ENCODE measurements at places on chromosomes 5 and 9. TPM values are rescaled to one million over a fixed set of nuclear protein-coding genes. Genes with fewer than 3 reads are reported as not detected.

GRCh38 chr9:93949694-93950449 lies 5.3 kb downstream of the BARX1 start:
- DNase-seq = no peak

- DNase-seq = no peak
These were observed 4.1 kb downstream of the KIF4B start for GRCh38 chr5:155017610-155018009.

DNA sequence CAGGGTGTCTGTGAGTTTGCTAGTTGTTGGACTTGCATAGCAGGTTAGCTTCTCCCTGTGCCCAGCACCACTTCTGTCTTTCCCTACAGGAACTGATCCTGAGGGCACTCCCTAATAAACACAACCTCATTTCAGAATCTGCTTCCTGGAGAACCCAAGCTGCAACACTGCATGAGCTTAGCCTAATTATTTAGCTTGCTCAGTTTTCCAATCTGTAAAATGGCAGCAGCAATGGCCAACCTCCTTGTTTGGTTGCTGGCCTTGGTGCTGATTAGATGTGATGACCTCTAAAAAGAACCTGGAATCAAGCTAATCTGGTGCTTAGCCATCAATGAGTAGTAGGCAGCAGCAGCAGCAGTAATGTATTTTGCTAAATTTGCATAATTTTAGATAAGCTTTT lies 133.9 kb downstream of the ADCY2 start:
- DNase-seq = no peak

DNA sequence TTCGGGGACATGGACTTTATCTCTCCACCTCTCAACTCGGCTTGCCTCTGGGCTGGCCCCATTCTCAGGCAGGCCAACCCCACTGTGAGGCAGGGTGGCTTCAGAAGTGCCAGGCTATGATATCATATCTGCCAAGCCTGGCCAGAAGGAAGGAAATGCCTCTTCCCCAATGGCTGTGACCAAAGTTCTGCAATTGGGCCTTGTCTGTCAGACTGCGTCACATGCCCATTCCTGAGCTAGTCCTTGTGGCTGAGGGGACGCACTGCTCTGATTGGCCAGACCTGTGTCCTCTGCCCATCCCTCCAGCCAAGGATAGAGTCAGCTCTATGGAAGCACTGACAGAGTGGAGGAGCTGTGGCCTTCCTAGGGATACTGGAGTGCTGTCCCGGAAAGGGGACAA lies 11.9 kb downstream of the SMIM23 start:
- DNase-seq = no peak

The OR1Q1 gene
- total RNA-seq = not detected

The ADAMTSL1 gene
- total RNA-seq = 49.2 TPM

The FST gene
- 141 TPM for total RNA-seq

The SLC25A48 gene
- not detected for total RNA-seq

The ZNF367 gene
- 4.7 TPM for total RNA-seq

The ARL14EPL gene
- not detected for total RNA-seq

Measured in IMR-90 (cell line).